Stimulated activated CD8-positive, alpha-beta memory T cell treated with anti-CD3 and anti-CD28 coated beads, Interleukin-2, amount 100 ng/mL, for 1 hour (primary cell): ENCODE measurements at places on chromosomes 6 and 20.

GRCh38 chr6:157952861-157953351 is 28.8 kb upstream of the SYNJ2 start:
- no peak for DNase-seq

- DNase-seq = no peak
Observed at GRCh38 chr6:108407904-108408827, 113.3 kb downstream of the AFG1L start.

DNA sequence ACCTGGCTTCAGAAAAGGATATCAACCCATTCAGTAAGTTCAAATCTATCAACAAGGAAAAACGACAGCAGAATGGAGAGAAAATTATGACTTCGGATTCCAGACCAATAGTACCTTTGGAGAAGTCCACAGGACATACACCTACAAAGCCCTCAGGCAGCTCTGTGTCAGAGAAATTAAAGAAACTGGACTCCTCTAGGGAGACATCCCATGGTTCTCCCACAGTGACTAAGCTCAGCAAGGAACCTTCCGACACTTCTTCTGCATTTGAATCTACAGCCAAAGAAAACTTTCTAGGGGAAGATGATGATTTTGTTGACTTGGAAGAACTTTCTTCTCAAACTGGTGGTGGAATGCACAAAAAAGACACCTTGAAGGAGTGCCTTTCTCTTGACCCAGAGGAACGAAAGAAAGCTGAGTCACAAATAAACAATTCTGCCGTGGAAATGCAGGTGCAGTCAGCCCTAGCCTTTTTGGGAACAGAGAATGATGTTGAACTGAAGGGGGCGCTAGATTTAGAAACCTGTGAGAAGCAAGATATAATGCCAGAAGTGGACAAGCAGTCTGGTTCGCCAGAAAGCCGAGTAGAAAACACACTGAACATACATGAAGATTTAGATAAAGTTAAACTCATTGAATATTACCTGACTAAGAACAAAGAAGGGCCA is 67.4 kb upstream of the HINT3 start:
- DNase-seq = no peak

- no peak for DNase-seq
Observed at GRCh38 chr20:12321736-12322135, 404.0 kb downstream of the BTBD3 start.

DNA sequence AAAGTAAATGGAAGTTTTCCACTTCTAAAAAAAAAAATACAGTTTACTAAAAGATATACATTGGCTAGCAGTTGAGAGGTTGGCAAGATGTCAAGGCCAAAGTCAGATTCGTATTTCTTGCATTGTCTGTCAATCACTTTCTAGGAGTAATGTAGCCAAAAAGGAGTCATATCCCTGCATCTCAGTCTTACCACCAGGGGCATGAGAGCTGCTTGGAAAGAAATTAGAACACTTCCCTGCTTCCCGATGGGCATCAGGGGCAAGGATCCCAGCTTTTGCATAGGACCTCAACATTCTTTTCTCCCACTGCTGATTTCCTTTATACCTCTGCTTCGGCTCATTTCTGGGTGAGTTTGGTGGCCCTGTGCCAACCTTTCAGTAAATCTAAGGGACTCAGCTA is 581.0 kb upstream of the MAP3K7 start:
- no peak for DNase-seq

- no peak for DNase-seq
Observed at GRCh38 chr6:151098166-151098565, 141.6 kb upstream of the AKAP12 start.

DNA sequence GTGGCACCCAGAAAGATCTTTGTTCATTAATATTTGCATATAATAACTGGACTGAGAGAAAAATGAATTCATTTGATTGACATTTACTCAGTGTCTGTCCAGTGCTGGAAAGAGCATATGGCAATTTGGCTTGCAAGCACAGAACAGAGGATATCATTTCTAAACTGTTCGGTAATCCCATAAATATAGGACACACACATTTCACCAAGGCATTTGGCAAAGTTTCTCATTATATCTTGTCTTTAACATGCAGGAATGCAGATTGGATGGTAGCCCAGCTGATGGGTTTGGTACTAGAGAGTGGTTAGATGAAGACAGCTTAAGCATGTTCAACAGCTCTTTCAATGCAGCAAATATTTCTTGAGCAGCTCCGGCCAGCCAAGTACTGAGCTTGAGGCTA is 259.2 kb downstream of the PRKN start:
- no peak for DNase-seq
